Iris pigment epithelial cell (primary cell): ENCODE measurements at places on chromosomes 3 and 15.

DNA sequence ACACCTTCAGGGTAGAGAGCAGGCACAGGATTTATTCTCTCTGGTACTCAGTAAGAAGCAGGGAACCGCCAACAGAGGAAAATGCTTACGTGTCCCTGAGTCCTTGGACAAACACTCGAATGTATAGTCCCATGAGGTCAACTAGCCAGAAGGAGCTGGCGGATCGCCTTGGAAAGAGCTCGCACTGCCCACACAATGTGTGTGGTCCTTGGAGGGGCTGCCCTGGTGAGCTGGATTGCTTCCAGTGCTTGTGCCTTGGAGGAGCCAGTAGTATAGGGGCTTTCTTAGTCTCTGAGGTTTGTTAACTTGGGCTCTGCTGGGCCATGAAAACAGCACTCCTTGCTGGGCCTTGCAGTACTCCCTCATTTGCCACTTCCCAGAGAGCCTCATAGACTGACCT lies 40.7 kb upstream of the VILL start:
- DNase-seq, result no peak

- DNase-seq, result no peak
These were observed 666.6 kb upstream of the UBE2E2 start for GRCh38 chr3:22536541-22536940.

GRCh38 chr3:42028474-42028873 lies 62.7 kb upstream of the TRAK1 start:
- DNase-seq, result no peak

DNA sequence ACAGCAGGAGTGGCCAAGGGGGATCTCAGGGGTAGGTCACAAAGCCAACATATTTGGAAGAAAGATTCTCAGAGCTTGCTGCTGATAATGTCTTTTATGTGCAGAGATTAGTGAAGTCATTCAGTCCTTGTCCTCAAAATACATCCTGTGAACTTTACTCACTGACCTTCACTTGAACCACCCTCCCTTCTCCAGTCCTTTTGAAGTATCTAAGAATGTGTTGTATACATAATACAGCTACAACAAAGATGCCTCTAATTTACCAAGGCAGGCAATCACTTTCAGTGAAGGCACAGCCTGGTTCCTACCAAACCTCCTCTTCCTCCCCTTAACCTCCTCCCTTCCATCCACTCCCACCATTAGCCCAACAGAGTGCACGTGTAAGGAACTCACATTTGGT lies 38.3 kb downstream of the ETV5 start:
- peak; percentile 25 for DNase-seq

GRCh38 chr3:178545337-178545736 lies 9.1 kb downstream of the KCNMB2 start:
- no peak for DNase-seq

GRCh38 chr15:68062214-68062613 lies 8.1 kb downstream of the PIAS1 start:
- DNase-seq, result no peak

DNA sequence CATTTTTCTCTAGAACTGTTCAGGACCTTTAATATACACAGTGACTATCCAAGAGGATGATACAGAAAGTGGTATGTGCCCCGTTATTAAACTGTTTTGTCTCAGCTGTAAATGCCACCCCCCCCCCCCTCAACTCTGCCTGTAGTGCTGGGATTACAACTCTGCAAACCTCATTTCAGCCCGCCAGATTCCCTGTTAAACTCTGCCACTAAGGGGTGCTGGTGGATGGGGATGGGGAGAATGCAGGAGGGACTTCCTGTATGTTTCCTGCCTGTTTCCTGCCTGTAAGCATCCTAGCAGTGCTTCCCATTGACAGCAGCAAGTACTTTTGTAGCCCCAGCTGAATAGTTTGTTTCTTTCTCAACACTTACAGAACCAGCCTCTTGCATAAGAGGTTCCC lies 301.7 kb upstream of the RORA start:
- no peak for DNase-seq

GRCh38 chr3:188227442-188227841 lies 73.5 kb downstream of the LPP start:
- DNase-seq, result no peak

DNA sequence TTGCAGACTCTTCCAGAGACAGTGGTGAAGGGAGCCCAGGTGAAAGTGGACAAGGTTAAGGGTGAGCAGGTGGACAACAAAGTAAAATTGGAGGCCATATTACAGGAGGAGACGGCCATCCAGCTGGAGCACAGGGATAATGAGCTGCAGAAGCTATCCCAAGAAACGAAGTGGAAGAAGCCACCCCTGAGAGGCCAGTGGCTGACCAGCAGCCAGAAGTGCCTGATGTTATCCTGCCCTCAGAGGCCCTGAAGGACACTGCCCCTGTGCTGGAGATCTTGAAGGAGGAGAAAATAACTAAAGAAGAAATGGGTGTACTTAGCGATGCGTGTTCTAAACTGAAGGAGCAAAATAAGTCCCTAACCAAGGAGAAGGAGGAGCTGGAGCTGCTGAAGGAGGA lies 107.6 kb downstream of the SMAD6 start:
- no peak for DNase-seq

- no peak for DNase-seq
These were observed 47.8 kb downstream of the P3H2 start for GRCh38 chr3:190072856-190073255.

- DNase-seq, result peak; percentile 83
These were observed 644 bp downstream of the ZNF609 start for GRCh38 chr15:64460724-64461720.

DNA sequence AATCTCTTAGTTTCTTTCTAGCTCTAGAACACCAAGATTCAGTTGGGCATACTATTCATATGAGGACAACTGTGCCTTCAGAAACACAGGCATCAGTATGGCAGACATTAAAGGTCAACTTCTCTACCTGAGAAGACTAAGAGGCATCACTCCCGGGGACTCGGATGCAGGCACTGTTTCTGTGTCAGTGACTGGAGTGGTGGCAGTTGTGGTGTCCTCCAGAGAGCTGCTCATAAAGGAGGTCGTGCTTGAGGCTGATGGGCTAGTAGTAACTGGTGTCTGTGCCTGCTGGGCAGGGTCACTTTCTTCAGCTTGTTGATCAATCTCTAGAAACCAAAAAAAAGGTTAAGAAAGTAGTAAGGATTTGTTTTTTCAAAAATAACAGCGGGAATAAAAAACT lies 75.2 kb downstream of the FBXL22 start:
- no peak for DNase-seq

DNA sequence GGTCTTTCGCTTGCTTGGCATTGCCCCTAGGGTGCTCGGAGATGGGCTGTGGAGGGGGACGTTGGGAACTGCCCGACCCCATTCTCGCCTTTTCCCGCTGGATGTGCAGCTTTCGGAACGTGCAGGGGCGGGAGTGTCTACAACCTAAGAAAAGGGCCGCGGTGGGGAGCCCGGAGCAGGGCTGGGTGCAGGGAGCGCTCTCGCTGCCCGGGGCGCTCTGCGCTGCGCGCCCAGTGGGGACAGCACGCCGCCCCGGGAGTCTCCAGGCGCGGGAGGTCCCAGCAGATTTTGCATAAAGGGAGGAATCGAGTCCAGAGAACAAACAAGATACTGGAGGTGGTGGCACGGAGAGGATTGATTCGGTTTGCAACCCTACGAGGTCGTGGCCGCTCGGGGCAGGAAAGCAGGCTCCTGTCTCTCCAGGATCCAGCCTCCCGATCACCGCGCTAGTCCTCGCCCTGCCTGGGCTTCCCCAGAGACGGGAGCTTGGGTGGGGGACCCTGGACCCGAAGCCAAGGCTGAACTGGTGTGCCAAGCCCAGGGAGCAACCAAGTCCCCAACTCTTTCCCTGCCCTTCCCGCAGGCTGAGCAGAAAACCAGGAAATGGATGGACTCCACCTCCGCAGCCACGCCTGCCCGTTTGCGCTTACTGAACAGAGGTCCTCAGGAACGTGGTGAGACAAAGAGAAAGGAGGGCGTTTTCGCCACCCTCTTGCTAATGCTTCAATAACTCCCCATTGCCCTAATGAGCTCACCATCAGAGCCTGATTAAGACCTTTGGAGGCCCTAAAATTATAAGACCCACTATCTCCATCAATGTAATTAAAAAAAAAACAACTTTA lies 59.7 kb downstream of the NOX5 start:
- peak; percentile 77 for DNase-seq

GRCh38 chr3:32499585-32499984 lies 3.1 kb downstream of the CMTM6 start:
- DNase-seq, result no peak

GRCh38 chr3:14925729-14926591 lies 21.4 kb upstream of the NR2C2 start:
- peak; percentile 73 for DNase-seq

DNA sequence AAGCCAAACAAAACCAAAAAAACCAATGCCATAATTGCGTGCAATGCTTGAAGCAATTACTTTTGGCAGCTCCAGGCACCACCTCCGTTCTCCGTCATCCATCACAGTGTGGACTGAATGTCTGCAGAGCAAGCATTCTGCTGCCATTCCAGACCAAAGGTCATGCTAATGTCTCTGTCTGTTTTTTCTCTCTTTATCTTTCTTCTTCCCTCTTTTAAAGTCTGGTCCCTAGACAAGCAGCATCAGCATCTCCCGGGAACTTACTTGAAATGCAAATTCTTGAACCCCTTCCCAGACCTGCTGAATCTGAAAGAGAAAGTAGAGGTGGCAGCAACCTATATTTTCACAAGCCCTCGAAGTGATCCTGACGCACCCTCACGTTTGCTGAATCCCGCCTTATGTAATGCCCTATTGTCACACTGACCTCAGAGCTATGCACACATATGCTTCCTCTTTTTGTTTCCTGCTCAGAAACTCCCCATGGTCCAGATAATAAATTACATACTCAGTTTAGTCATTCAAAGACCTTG lies 297.3 kb upstream of the PROK2 start:
- DNase-seq, result no peak

GRCh38 chr3:138539352-138539751 lies 54.7 kb downstream of the CEP70 start:
- DNase-seq, result no peak

GRCh38 chr3:114223143-114223542 lies 14.2 kb downstream of the ZNF80 start:
- peak; percentile 21 for DNase-seq

GRCh38 chr3:74636981-74637380 lies 22.5 kb upstream of the CNTN3 start:
- DNase-seq, result peak; percentile 75

GRCh38 chr3:158312560-158313141 lies 202.8 kb downstream of the RSRC1 start:
- DNase-seq, result peak; percentile 17

DNA sequence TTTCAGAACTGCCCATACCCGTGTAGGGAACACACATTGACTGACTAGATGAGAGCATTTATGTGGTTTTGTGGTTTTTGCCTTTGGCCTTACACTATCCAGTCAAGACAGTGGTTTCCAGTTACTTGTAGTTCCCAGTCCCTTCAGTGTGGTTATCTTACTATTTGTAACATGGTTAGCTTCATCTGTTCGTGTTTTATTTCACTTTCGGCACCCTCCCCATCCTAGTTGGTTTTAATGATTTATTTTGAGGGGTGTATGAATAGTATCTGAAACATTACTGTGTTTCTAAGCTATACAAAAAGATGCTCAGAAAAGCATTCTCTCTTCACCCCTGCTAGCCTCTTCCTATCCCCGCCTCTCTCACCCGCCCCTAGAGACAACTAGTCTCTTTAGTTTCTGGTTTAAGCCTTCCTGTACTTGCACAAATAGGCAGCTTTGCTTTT lies 14.1 kb downstream of the LYSMD4 start:
- peak; percentile 95 for DNase-seq

DNA sequence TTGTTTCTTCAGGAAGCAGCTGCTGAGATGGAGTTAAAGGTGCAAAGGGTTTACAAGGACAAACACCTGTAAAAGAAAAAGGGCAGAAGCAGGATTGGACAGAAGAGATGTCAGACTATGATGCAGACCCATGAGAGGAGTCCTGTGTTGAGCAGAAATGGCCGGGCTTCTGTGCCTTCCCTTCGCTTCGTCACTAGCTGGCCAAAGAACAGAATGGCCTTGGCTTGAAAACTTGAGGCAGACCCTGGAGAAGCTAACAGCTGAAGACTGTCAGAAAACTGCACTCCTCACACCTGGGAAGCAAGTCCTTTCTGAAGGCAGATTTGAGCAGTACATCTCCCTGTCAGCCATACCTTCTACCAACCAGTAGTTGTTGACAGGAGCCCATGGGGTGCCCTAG lies 8.4 kb upstream of the NMNAT3 start:
- no peak for DNase-seq

DNA sequence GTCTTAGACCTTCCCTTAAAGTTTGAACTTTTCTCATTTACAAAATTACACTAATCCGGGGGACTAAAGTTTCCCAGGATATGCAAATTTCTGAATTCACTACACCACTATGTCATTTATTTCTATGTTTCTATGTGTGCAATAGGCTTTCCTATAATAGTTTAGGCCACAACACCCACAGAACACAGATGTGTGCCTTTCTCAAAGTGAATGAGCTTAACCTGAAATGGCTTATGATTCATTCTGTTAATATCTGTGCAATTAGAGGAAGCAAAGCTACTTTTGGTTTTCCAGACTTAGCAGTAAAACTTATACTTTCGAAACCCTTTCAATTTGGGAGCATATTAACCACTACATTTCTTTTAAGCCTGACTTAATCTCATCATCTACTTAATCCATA lies 748.1 kb downstream of the GBE1 start:
- peak; percentile 12 for DNase-seq

DNA sequence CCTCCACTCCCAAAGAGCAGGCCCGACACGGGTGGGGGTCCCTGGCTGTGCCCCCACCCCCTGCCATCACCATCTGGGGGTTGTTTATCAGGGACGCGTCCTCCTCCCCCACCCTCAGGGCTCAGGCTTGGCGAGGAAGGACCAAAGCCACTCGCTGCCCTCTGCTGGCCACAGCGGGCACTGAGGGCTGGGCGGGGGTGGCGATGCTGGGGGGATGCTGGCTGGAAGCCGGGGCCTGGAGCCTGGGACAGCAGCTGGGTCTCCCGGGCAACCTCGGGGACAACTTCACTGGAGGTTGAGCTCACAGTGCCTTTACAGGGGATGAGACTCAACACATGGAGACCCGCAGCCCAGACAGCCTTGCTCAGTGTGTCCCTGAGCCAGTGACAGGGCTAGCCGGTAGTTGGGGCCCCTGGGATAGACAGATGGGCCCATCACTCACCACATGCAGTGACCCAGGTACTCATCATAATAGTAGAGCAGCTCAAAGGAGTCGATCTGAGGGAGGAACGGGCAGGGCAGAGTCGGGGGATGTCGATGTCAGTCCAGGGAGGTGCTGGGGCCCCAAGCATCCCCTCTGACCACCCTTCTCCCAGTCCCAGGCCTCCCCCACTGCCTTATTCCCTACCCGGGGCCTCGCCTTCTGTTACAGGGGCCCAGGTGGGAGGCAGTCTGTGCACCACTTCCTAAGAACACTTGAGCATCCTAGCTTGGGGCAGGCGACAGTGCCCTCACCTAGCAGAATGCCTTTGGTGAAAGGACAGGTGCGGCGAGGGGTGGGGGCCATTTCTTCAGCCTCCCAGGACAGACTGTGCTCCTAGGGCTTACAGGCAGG lies 5.9 kb upstream of the CALML4 start:
- peak; percentile 44 for DNase-seq

DNA sequence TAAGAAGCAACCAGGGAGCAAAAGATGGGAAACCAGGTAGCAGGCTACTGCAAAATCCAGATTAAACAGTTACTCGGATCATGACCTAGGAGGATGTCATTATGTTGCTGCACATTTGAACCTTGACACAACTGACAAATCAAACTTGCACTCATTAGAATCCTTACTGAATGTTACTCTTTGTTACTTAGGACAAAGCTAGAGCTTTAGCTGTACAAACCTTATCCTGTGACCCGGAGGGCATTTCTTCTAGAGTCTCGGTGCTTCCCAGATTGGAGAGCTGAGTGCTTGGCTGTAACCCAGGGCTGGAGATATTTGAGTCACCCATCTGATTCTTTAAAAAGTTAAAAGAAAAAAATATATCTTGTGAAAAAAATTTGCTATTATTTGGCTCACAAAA lies 43.4 kb downstream of the DCP1A start:
- DNase-seq, result peak; percentile 42
